ENCODE measurements at places on chromosomes 4 and X. TPM values are rescaled to one million over a fixed set of nuclear protein-coding genes. Genes with fewer than 3 reads are reported as not detected.

DNA sequence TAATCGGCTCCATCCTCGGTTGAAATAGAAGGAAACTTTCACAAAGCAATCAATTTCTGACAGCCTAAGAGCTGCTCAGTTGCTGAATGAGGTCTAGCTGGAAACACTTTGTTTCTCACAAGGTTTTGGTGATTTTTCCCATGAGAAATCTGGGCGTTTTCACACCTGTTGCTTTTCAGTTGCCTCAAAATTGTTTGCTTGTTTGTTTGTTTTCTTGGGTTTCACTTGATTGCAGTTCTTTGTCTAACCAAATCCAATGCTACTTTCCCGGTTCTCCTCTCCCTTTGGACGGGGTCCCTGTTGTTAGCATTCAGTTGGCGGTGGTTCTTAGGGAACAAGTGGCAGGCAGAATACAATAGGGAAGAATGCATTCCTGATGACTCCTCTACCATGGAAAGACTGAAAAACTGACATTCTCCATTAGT, 135.5 kb downstream of the PALLD start:
- DNase-seq, result no peak

GRCh38 chr4:122710434-122711308, 21.8 kb upstream of the BBS12 start:
- DNase-seq, result no peak

DNA sequence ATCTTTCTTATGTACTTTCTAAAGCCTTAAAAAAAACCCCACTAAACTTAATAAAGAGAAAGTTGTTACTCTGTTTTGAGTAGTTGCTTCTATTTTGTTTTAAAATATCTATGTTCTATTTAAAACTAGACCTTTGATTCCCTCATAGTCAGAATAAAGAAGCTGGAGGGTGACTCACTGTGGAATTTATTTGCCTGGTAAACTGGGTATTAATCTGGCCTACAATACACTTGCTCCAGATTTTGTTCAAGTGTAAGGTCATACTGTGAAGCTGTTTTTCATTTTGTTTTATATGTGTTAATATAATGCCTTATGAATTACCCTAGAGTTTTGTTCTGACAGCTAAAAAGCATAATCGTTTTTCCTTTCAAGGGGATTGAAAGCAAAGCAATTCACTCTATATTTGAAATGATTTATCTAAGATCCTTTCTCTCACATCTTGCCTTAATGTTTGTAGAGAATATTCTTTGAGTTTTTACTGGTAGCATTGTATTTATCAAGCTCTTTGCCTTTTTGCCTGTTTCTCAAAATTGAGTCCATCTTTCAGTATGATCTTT, 277.4 kb upstream of the PITX2 start:
- no peak for DNase-seq

DNA sequence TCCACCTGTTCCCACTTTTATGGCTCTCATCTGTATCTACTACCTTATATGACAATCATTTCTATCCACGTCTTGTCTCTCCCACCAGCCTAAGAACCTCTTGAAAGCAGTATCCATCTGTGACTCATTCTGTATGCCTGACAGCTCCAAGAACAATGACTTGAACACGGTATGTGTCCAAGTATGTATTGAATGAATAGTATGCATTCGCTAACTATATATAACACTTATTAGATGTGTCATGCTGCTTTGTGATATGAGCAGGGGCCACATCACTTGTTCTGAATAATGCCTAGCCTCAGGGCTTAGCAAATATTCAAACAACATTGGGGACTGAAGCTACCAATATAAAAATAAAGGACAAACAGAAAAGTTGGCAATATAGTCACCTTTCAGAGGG, 4.9 kb downstream of the OPHN1 start:
- DNase-seq, result no peak

DNA sequence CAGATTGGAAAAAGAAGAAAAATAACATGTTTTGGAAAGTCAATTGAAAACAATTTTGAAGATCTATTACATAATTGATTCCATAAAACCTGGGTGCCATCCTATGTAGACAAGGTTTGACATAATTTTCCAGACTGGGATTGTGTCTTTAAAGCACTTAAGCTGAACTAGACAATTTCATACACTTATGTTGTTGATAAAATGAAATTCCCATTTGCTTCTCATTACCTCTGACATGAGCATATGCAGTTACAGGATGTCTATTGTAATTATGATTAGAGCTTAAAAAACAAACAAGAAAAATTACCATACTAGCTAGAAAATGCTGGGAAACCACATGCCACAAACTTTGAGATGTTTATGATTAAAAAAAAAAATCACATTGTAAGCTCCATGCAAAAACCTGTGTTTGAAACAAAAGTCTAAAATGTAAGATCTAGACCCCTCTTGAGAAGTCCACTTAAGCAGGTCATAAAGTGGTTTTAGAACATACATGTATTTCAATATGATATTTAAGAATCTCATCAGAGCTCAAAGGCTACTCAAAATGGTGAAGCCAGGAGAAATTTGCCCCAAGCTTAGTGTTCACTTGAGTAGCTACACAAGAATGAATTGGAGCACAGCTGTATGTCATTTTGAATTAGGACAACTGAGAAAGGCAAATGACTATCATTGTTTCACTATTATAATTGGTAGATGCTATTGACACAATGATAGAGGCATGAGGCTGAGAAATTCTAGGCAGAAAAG, 181.1 kb upstream of the PABPC4L start:
- no peak for DNase-seq

DNA sequence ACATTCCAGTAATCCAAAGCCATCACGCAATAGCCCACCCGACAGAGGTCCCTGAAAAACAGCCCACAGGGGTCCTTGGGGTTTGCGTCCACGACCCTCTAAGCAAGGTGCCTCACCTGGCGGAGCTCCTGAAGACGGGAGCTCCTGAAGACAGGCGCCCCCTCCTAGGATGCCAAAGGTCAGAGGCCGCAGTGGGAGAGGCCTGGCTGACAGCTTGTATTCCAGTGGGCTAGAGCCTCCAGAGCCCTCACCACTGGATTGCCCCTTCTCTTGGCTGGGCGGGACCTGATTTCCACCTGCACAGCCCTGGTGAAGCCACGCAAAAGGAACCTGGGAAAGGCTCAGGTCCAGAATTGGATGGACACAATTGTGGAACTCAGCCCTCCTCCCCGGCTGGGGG, 29.7 kb upstream of the WFS1 start:
- DNase-seq, result no peak

- no peak for DNase-seq
These were observed 442.7 kb downstream of the RPA4 start for GRCh38 chrX:97326456-97326855.

- DNase-seq, result no peak
These were observed 28.7 kb downstream of the RBPJ start for GRCh38 chr4:26349496-26349895.

DNA sequence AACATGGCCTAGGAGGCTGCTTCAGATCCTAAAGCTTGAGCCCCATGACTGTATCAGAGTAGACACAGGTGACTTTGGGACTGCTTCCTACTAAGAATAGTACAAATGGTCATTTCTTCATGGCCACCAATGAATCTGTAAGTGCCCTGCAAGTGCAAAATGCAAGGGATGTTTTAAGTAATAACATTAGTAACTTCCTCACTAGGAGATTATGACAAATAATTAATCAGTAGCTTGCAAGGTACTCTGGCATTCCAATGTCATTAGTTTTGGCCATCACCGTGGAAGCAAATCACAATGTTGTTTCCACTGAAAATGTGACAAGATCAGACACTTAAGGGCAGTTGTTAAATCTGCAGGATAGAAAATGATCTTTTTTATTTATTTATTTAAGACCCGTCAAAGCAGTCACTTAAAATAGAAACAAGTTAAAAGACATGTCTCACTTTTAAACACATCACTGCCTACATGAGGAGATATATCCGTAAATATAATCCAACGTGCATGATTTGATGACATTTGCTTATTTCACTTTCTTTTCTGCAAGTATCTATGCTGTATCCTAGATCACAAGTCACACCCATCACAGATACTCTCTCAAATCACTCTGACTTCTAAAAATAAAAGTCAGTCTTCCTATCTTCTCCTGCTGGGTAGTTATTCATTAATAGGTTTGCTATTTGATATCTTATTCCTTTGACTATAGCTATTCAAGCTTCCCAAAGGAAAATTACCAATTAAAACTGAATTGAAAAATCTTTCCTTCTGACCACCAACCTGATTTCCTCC, 400.6 kb downstream of the IL15 start:
- DNase-seq, result no peak

- no peak for DNase-seq
These were observed 123.7 kb downstream of the ANAPC4 start for GRCh38 chr4:25500626-25501316.

DNA sequence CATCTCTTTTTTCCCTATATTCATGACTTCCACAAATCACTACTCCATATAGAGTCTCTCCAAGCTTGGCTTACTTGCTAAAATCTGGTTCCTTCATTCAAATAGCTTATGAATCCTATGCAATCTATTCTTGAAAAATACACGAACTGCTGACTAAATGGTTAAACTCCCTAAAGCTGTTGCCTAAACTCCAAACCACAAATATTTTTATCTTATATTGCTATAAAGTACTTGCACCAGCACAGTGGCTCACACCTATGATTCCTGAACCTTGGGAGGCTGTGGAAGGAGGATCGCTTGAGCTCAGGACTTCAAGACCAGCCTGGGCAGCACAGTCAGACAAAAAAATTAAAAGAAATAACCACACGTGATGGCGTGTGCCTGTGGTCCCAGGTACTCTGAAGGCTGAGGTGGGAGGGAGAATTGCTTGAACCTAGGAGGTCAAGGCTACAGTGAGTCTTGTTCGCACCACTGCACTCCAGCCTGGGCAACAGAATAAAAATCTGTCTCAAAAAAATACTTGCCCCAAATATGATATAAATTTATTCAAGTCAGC, 2.2 kb downstream of the FBXO8 start:
- DNase-seq, result no peak

The SMAD1 gene
- 36.3 TPM for total RNA-seq

The TLR10 gene
- total RNA-seq, result 0.70 TPM

The NSUN7 gene
- total RNA-seq, result 9.9 TPM

The ZNF182 gene
- total RNA-seq, result 3.4 TPM

The GAGE2A gene
- total RNA-seq, result not detected

The GSX2 gene
- total RNA-seq, result not detected

The FAM9C gene
- 0.09 TPM for total RNA-seq
